EH (cell line): ENCODE measurements at places on chromosomes 1 and 21.

DNA sequence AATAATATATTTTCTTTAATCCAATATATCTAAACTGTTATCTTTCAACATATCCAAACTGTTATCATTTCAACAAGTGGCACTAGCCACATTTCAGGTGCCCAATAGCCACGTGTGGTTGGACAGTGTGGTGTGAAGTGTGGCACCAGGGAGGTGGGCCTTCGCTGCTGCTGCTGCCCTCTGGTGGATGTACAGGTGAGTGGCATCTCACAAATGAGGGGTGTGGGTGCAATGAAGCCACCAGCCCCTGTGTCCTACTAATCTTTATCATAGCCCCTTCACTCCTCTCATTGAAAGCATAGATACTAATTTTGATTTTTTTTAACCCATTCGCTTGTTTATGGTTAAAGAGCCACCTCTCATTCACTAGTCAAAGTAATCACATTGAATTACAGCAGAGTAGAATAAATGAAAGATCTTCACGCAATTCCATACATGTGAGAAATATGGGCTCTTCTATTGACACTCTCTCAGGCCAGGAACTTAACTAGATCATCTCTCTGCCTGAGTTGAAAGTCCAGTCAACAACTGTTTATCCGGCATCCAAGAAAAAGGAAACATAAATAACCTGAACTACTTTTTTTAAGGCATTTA is 499.2 kb downstream of the OMA1 start:
- peak; percentile 19 for DNase-seq

- peak; percentile 0 for DNase-seq
These were observed at the start of gene KCNA2 for GRCh38 chr1:110605901-110606656. Gene KCNA2 (minus strand): TSS chr1:110606358. CDS start chr1:110604782, 1,576 bp downstream.

GRCh38 chr1:169456029-169456428 is 28.8 kb upstream of the CCDC181 start:
- DNase-seq, result no peak

GRCh38 chr21:27171707-27172106 is 204.8 kb upstream of the ADAMTS5 start:
- DNase-seq, result peak; percentile 44

DNA sequence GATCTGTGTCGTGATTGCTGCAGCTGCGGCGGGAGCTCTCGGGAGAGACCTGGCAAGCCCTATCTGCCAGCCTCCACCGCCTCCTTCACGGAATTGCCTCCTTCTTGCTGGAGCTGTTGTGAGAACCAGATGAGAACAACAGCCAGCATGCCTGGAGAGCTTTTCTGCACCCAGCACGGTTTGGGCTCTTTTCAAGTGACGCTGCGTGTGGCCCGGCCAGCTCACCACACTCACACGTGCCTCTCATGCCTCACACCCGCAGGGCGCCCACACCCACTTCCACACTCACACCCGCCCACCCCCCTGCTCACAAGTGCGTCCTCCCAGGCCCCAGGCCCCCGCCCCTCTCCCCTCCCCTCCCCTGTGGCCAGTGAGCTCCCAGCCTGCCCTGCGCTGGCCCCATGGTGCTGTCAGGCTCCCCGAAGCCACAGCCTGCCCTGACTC is 135.7 kb upstream of the RUNX3 start:
- DNase-seq, result peak; percentile 89

DNA sequence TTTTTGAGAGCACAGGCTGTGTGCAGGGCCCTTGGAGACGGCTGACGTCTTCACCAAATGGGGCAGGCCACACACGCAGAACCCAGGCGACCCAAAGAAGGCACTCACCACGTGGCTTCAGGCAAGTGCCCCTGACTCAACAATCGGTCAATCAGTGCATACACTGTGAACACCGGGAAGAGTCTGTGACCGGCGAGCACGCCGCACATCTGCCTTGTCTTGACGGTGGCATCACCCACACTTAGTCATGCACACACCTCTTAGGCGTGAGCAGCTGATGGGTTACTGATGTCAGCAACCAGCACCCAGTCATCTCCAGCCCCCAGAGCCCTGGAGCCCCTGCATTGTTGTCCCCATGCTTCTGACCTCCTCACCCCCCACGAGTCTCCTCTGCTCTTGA is 4.9 kb upstream of the LRRC3 start:
- no peak for DNase-seq

GRCh38 chr21:27045281-27045985 is 78.5 kb upstream of the ADAMTS5 start:
- DNase-seq, result no peak

DNA sequence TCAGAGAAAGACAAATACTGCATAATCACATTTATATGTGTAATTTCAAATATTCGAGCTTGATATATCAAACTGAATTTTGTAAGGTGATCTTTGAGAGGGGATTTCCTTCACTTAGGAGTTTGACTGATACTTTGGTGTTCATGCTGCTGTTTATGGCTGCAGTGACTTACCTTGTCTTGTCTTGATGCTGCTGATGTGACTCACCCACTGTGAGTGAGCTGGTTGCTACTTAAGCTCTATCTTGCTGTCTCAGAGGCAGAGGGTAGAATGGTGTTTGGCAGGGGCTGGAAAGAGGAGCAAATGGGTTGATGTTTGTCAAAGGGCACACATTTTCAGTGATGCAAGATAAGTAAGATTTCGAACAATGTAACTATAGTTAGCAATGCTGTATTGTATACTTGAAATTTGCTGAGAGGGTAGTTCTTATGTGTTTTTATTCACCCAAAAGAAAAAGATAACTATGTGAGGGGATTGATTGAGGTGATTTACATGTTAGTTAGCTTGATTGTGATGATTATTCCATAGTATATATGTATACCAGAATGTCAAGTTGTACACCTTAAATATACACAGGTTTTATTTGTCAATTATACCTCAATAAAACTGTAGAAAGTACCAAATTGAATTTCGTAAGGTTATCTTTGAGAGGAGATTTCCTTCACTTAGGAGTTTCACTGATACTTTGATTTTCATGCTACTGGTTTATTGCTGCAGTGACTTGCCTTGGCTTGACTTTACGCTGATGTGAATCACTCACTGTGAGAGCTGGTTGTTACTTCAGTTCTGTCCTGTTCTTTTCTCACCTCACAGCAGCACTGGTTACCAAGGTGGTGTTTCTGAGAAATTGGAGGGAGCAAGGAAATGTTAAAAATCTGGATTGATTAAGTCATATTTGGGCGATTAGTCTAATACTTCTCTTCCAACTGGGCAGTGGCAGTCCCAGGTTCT is 94.5 kb upstream of the SLC5A9 start:
- no peak for DNase-seq

GRCh38 chr1:172421974-172422604 is 1.6 kb downstream of the C1orf105 start:
- no peak for DNase-seq

- DNase-seq, result no peak
These were observed 13.6 kb downstream of the RD3 start for GRCh38 chr1:211478376-211478775.

- no peak for DNase-seq
These were observed 92.0 kb downstream of the ETS2 start for GRCh38 chr21:38897532-38898421.

GRCh38 chr1:240876071-240876470 is 264.1 kb upstream of the GREM2 start:
- DNase-seq, result no peak

DNA sequence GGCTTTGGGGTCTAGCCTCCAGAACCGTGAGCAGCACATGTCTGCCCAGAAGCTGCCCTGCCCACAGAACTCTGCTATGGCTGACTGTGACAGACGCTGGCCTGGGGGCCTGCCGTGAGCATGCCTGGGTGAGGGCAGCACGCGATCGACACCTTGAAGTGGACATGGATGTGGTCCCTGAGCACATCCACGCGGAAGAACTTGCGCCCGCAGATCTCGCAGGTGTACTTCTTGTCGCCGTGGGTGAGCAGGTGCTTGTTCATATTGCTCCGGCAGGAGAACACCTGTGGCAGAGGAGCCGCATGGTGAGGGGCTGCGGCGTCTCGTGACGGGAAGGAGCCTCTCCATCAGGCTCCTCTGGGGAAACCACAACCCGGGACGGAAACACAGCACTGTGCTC is 56.0 kb downstream of the PRDM15 start:
- no peak for DNase-seq

- DNase-seq, result no peak
These were observed 193.8 kb downstream of the DYRK1A start for GRCh38 chr21:37560385-37560784.

DNA sequence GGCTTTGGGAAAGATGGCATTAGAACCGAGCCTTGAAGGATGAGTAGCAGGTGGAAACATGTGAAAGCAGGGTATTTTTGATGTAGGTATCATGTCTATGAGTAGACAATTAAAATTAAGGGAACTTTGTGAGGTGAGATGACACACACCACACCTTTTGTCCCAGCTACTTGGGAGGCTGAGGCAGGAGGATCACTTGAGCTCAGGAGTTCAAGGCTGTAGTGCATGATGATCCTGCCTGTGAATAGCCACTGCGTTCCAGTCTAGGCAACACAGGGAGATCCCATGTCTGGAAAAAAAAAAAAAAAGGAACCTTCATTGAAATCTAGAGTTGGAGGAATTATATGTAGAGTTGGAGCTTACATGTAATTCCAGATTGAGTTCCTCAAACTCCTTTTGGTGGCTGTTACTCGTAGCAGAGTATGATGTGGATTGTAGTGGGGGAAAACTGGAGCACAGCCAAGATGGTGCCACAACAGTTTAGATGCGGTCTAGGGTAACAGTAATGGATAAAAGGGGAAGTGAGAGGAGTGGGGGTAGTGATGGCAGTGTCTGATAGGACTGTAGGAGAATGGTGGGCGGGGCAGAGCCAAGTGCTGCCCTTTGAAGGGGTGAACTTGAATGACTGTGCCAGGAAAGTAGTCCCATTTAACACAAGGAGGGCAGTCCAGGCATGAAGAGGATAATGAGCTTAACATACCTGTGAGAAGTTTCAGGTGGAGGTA is 17.4 kb downstream of the AK4 start:
- no peak for DNase-seq

- peak; percentile 15 for DNase-seq
These were observed 41.0 kb downstream of the KCND3 start for GRCh38 chr1:111948209-111949171.

- DNase-seq, result no peak
These were observed 25.1 kb downstream of the SHCBP1L start for GRCh38 chr1:182927693-182928433.

DNA sequence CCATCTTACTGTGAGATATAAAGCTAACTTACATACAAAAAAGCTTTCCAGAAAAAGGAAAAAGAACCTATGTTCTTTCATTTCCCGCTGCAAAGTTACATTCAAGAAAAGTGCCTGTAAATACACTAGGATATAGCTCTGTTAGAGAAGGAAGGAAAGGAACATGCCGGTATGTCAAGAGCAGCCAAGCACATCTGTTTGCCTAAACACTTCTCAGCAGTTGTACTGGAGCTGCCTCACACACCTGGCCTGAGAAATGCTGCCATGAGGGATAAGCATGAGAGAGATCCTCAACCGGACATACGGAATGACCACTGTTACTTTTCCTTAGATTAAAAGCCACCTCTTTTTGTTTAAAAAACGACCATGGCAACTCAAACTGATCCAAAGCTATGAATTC is 189.7 kb downstream of the RERE start:
- DNase-seq, result no peak
